AG04449 (cell line): ENCODE measurements at places on chromosomes 4 and X.

DNA sequence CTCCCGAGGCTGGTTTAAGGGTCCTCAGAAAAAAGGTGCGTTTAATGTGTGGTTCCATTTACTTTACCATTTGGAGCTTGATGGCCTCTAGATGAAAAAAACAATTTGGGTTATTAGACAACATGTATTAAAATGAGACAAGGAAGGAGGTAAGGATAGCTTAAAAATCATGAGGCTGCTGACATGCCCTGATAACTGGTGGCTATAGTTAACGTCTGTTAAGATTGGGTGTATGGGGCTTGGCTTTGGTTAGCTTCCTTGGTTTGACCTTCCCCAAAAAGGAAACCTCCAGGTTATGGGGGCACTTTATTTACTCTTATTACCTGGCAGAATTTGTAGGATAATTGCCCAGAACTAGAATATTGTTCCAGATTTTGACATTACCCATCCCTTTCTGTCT is 51.5 kb downstream of the HMGB2 start:
- DNase-seq: no peak

DNA sequence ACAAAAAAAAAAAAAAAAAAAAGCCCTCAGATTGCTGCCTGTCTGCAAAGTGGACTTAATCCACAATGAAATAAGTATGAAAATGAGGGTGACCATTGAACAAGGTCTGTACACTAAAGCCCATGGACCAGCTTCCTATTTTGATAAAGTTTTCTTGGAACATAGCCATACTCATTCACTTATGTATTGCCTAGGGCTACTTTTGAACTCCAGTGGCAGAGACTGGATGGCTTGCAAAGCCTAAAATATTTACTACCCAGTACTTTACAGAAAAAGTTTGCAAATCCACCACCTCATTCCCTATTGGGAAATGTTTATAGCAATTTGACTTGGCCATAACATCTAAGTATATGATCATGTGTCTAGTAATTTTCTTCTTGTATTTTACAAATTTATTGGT is 481.7 kb downstream of the NAF1 start:
- DNase-seq: no peak

GRCh38 chr4:129335276-129335675 is 239.3 kb downstream of the C4orf33 start:
- DNase-seq: no peak

DNA sequence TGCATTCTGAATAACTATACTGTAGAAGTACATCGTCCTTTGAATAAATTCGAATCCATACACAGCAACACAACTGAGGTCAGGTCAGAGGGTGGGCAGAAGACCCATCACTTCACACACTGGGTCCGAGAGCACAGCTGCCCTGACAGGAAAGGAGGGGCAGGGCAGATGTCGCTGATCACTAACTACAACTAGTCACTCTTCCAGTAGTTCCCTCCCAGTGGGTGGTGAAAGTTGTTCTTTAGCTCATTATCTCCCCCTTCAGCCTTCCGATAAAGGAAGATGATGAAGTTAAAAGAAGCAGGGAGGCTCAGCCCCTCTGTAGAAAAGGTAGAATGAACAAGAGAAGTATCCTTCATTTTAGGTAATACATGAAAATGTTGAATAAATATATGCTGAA is 278.9 kb downstream of the INPP4B start:
- no peak for DNase-seq

DNA sequence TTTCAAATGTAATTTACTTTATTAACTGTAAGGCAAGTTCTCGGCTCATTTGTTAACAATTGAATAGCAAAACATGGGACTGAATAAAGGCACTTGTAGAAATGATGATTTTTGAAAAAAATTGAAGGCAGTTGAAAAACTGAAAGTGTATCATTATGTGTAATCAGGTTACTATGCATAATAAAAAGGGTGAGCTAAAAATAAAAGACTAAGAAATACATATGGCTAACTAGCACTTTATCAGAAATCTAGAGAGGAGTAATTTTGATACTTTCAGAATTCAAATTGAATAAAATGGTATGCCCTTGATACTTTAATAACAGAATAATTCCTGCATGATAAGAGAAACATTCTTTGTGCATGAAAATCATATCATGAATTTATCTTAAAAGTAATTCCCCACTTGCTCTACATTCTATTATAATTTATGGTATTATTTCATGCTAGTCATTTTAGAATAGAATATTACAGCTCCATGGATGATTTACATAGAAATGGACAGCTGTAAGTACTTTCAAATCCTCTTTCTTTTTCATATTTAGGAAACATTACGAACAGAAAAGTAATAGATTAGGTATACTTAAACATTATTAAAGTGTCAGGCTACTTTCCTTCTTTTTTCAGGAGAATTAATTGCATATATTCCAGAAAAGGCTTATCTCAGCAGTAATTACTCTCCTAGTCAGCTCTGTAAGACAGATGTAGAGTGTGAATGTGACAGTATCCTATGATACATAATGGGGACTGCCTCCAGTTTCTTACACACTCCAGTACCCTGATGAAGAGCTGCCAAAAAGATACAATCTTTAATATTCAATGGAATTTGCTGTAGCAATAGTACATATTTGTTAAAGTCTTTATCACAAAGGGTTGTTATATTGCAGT is 697.3 kb downstream of the CCSER1 start:
- no peak for DNase-seq

DNA sequence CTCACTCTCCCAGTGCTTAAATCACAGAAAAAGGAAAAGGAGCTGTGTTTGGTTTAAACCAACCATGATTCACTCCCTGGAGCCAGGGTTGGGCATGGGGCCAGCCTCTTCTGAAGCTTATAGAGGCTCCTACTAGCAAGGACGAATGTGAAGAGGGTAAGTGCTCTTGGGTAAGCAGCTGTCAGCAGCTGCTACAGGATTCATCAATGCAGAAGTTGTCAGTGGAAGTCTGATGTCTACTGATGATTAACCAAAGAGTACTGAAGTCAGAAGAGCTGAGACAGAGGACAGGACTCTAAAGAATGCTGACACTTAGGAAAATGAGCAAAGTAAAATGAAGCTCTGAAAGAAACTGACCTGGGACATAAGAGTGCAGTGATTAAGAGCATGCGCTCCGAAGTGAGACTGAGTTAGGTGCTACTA is 32.7 kb upstream of the JADE1 start:
- peak; percentile 85 for DNase-seq

DNA sequence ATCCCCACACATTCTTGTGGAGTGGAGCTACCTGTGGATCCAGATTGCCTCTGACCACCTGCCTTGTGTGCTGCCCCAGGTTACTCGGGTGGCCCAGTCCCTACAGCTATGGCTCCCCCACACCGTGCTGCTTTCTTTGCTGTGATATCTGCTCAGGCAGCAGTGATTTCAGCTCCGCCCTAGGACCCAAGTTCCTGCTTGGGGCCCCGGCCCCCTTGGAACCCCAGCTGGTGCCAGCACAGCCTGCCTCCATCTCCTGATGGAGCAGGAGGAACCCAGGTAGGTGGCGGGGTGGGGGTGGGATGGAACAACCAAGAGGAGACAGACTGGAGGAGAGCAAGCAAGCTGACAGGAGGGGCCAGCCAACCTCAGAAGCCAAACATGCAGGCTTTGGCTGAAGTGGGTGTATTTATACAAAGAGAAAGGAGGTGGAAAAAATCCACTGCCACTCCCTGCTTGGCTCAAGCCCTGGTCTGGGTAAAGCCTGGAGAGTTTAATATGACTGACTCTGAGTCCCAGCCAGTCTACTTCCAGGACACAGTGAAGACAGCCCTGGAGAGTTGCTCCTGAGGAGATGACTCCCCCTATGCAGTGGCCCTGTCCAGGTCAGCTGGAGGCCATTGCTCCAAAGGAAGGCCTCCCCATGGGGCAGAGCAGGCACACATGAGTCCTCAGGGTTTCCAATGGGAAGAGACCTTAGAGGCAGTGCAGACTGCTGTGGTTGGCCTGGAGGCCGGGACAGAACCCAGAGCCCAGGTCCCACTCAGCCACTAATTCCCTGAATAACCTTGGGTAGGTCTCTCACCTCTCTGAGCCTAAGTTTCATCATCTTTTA is 197.1 kb upstream of the MAMLD1 start:
- DNase-seq: no peak
